ENCODE measurements at places on chromosomes 13 and 19.

DNA sequence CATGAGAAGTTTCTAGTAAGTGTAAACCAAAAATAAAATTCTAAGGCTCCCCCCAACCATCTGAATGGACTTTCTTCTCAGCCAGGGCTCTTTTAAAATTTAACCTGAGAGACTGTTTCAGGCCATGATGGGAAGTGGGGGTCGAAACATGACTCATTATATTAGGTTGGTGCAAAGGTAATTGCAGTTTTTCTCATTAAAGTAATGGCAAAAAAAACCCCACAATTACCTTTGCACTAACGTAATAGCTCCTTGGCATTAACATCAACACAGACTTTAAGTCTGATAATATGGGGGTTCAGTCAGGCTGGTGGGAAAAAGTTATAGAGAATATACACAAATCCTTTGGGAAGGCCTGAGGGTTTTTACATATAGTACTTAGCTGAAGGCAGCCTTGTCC is 9.4 kb upstream of the SPART start:
- DNase-seq = no peak

GRCh38 chr19:10878253-10878652 is 6.9 kb downstream of the CARM1 start:
- DNase-seq = no peak

- DNase-seq = no peak
Observed at GRCh38 chr13:80161219-80161618, 179.7 kb downstream of the SPRY2 start.

- no peak for DNase-seq
Observed at GRCh38 chr13:95038949-95039348, 262.3 kb downstream of the ABCC4 start.

GRCh38 chr19:39428283-39429112 is 7.3 kb downstream of the RPS16 start:
- DNase-seq = no peak

- no peak for DNase-seq
Observed at GRCh38 chr13:21069561-21070004, 8.2 kb upstream of the LATS2 start.

DNA sequence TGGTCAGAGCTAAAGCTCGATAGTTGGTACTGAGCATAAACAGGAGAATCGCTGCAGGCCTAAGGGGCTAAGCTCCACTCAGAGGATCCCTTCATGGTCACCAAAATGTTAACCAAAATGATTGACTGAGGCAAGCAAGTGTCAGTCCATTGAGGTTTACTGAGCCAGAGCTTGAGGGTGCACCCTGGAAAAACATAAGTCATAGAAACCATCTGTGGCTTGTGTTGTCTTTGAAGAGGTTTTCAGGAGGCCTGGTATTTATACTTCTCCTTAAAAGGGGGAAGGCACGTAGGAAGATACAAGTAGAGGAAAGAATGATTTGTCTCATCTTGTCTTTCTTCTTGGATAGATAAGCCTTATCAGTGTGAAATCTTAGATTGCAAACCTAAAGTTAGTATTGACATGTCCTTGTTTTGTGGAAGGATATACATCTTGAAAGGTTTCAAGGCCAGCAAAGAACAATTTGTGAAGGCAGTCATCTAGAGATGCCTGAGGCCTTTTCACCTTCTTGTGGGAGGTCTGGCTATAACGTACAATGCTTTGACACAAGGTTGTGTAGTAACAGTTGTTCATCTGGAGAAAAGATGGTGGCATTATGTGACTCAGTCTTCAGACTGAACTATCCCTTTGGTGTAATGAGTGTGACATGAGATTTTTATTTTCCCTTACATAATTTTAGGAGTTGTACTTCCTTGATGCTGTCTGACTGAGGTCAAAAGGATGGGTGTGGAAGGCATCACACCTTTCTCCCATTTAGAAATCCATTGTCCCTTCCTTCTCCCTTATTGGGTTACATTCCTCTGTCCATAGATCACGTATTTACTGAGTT is 14.7 kb upstream of the CEACAM6 start:
- DNase-seq = no peak

- DNase-seq = no peak
Observed at GRCh38 chr19:48036765-48037164, 7.1 kb downstream of the CABP5 start.

GRCh38 chr19:47631681-47632446 is 22.9 kb downstream of the BICRA start:
- DNase-seq = no peak
